ENCODE measurements at places on chromosomes 2 and 18.

DNA sequence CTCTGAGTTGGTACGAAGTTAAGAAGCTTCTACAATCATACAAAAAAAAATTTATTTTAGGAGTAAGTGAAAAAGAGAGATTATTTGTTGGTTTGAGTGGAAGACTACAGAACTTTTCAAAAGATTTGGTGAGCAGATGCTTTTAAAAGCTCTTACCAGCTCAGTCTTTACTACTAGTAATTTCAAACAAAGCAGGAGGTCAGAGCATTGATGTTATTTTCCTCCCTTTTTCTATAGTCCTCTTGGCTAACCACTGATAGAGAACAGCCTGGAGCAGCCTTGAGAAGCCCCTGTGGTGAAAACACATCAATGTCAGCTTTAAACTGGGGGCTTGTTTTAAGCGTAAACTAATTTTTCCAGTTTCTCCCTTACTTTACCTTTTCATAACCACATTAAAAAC lies 559.3 kb upstream of the CDH2 start:
- DNase-seq = no peak

DNA sequence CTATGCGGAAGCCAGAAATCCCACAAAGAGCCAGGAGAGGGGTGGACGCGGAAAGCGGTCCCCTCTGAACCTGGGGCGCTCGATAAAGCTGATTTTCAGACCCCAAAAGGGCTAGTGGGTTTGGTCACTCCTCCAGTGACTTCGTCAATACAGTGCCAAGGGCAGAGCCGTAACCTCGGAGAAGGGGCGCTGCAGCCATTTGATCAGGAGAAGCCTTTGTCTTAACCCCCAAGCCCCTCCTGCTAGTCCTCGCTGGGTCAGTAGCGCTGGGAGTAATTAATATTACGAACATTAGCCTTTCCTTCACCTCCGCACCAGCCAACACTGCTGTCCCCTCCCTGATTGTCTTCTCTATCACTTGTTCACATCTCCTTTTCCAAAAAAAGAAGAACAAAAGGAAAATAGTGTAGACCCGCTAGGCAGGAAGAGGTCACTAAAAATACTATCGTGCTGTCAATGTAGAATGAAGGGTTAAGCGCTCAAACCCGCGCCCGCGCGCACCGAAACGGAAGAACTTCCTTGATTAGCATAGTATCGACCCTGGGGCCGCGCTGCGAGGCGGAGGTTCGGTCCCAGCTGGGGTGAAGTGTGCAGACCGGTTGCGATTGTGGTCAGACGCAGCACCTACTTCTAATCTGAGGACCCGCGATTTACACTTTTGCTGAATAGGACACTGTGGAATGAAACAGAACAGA lies 63.2 kb upstream of the MAPRE2 start:
- DNase-seq = no peak

DNA sequence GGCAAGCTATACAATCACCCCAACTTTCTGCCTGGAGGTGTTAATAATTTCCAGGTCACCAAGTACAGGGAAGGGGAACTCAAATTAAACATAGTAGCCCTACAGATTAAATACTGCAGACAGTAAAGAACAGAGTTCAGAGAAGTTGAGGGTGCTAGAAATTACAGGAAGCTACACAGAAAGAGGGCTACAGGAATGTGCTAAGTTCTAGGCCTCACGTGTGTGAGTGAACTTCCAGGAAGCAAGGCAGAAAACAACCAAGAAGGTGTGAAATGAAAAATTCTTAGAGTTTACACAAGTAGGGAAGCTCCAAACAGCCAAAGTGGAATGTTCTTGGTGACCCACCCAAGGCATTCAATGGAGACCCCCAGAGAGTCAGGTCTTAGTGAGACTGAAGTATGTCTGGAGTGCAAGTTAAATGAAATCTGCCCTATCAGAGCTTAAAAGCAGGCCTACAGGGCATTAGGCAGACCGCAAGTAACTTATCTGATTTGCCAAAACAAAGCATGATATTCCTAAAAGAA lies 58.1 kb upstream of the RNU4ATAC start:
- DNase-seq = no peak

DNA sequence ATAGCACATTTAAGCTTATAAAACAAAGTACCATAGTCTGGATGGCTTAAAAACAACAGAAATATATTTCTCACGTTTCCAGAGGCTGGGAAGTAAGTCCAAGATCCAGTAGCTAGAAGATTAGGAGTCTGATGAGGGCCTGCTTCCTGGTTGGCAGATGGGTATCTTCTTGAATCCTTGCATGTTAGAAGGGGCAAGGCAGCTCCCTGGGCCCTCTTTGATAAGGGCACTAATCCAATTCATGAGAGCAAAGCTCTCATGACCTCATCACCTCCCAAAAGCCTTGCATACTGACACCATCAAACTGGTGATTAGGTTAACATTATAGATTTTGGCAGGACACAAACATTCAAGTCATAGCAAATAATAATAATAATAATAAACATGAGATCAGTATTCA lies 146.4 kb downstream of the CCDC102B start:
- DNase-seq = no peak

DNA sequence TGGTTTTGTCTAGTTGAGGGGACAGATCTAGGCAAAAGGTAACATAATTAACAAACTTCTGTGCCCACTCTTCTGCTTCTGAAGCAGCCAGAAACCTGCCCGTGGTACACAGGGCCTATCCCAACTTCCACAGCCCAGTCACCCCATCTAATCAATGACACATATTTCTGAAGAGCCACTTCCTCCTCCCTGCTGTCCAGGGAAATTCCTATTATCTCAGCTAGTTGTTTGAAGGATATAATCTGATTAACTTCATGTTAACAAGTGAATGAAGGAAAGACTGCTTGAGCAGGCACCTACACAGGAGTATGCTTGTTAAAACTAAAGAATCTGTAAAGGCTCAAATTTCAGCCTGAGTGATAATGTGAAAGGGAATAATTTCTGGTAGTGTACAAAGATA lies 61.4 kb downstream of the CCDC148 start:
- DNase-seq = no peak

GRCh38 chr2:104777721-104778120 lies 76.2 kb upstream of the POU3F3 start:
- no peak for DNase-seq

- no peak for DNase-seq
Measured at GRCh38 chr2:218345491-218346236, 11.0 kb upstream of the CATIP start.

DNA sequence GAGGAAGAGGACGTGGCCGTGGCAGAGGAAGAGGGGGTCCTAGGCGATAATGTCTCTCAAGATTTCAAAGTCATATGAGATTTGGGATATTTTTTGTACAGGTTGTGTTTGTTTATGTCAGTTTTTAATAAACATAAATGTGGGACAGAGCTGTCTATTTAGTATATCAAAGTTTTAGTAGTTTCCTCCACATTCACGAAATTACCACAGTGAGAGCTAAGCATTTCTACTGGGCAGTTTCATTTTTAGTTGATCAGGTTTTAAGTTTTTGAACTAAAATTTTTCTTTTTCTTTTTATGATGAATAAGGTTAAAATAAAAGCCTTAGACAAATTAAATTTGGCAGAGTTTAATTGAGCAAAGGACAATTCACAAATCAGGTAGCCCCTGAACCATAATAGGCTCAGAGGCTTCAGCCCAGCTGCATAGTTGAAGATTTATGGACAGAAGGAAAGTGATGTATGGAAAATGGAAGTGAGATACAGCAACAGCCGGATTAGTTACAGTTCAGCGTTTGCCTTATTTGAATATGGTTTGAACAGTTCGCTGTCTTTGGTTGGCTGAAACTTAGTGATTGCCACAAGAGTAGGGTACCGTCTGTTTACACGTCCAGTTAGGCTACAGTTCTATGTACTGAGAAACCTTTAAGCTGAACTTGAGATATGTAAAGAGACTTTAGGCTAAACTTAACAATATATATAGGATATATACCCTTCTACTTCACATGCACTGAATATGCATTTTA lies 17.1 kb downstream of the SNRPD1 start:
- DNase-seq = no peak

DNA sequence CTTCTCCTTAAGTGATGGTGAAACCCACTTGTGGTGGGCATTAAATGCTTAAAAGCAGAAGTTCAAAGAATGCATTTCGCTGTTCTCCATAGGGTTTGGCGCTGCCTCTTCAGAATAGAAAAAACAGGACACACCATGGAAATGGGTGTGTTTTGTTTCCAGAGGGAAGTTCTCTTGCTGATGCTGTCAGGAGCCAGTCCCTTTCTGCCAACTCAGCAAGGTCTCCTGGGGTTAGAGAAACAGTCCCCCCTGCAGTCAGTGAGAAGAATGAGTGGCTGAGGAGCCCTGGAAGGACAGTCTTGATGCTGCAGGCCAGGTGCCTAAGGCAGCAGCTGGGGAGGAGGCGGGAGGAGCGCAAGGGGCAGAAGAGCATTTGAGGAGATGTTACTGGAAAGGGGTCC lies 37.8 kb upstream of the ASAP2 start:
- no peak for DNase-seq

GRCh38 chr2:102061962-102062795 lies 70.4 kb downstream of the IL1R2 start:
- no peak for DNase-seq

- DNase-seq = peak; percentile 27
Measured at GRCh38 chr2:204453730-204454167, 91.5 kb upstream of the PARD3B start.

DNA sequence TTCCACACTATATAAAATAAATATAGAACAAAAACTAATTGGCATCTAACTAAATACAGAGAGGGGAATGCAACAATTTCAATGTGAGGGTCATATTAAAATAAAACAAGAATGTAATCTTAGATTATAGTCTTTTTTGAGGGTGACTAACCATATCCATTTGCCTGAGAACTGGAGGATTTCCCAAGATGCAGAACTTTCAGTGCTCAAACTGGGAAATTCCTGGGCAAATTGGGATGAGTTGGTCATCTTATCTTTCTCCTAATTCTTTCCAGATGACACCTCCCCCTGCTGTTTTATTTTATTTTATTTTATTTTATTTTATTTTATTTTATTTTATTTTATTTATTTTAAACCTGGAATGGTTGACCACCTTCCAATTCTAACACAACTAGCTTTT lies 846.2 kb downstream of the SLC4A3 start:
- DNase-seq = no peak

DNA sequence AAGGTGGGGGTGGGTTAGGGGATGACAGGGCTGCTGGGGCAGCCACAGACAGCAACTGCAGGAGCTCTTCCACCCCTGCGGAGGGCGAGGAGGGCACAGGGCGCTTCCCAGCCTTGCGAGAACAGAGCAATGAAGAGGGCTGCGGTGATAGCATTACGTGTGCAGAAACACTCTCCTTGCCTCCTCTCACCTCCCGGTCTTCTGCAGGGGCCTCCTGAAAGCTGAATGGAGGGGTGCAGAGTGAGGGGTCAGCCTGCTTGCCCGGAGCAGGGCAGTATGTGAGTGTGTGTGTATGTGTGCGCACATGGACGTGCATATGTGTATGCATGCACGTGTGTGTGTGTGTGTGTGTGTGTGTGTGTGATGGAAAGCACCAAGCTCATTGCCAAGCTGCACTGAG lies 29.5 kb upstream of the IL1R2 start:
- DNase-seq = no peak

- peak; percentile 21 for DNase-seq
Measured at GRCh38 chr2:238940806-238941205, 92.9 kb downstream of the TWIST2 start.

GRCh38 chr2:216949700-216950413 lies 90.0 kb upstream of the TNP1 start:
- DNase-seq = no peak

- no peak for DNase-seq
Measured at GRCh38 chr2:48198371-48198770, 292.1 kb upstream of the FBXO11 start.

DNA sequence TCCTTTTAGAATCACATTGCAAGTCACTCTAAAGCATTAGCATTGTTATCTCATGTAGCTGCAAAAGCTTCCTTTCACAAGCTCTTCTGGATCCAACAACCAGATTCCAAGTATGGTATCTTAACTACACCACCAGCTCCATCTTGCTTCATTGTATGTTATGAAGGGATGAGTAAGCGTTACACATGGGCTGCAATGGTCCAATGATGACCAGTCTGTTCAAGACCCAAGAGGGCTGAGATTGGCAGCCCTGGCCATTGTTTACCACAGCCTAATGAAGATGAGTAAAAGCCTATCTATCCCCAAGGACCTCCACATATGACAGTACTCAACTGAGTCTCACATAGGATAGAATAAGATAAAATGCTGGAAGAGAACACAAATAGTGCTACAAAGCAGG lies 6.3 kb downstream of the CFLAR start:
- no peak for DNase-seq

DNA sequence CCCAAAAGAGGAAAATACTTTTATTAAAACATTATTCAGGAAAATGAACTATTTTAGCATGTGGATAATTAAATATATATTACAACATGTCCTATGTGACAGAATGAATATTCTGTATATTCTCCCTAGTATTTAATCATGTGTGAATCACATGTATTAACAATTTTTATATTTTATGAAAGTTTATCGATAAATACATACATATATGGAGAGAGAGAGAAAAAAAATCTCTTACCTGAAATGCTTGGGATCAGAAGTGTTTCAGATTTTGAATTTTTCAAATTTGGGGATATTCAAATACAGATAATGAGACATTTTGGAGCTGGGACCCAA lies 228.6 kb upstream of the RBBP8 start:
- DNase-seq = no peak

DNA sequence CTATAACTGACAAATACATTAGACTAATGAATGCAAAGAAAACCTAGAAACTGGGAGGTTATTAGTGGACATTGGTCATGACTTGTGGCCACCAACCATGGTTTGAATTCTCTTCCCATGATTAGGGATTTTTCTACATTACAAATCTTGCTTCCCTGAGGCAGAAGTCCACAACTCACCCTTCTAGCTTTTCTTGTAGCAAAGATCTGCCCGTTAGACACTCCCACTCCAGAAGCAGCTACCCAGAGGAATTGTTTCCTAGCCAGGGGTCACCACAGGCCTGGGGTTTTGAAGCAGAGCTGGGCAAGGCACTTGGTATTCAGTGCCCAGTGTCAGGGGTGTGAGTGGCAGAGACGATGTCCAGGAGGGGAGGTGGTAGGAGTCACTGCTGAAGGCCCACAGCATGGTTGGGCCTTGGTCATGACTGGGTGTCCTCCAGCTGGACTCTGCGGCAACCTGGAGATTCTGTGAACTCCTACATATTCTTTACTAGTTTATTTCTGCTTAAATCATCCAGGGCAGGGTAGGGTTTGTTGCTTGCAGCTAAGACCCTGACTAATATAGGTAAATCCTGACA lies 54.9 kb downstream of the ACTR2 start:
- DNase-seq = no peak

GRCh38 chr2:207704078-207704477 lies 7.4 kb upstream of the CCNYL1 start:
- no peak for DNase-seq

Measured in uterus (tissue), 4 donors.